ENCODE measurements at places on chromosomes 1 and 21. TPM values are rescaled to one million over a fixed set of nuclear protein-coding genes. Genes with fewer than 3 reads are reported as not detected.

GRCh38 chr1:157307491-157307890 is 169.3 kb upstream of the ETV3 start:
- no peak overlapping the region for H3K4me3 ChIP-seq
- H3K4me1 ChIP-seq, result peaks cover 5% of the 10 kb centered on the region
- H3K27ac ChIP-seq, result no peak overlapping the region
- no peak for DNase-seq
- H3K36me3 ChIP-seq, result no peaks in the 10 kb centered on the region

TNFRSF18 gene
- 0.17 TPM for polyA plus RNA-seq

COP1 gene
- 16.0 TPM for polyA plus RNA-seq

- no peak for DNase-seq
- no peaks in the 10 kb centered on the region for H3K36me3 ChIP-seq
- H3K4me3 ChIP-seq, result no peak overlapping the region
- peaks cover 8% of the 10 kb centered on the region for H3K4me1 ChIP-seq
Measured at GRCh38 chr1:29186707-29187106, 5.0 kb upstream of the SRSF4 start.

- DNase-seq, result no peak
- no peaks in the 10 kb centered on the region for H3K4me1 ChIP-seq
- no peak overlapping the region for H3K4me3 ChIP-seq
- no peaks in the 10 kb centered on the region for H3K27me3 ChIP-seq
- no peak overlapping the region for H3K27ac ChIP-seq
Measured at GRCh38 chr1:22163564-22163963, 20.7 kb upstream of the WNT4 start.

- peak overlapping the region; percentile 73 for H3K27ac ChIP-seq
- no peak for DNase-seq
- H3K4me1 ChIP-seq, result peaks cover 43% of the 10 kb centered on the region
- H3K27me3 ChIP-seq, result no peaks in the 10 kb centered on the region
- H3K36me3 ChIP-seq, result peaks cover 28% of the 10 kb centered on the region
- H3K4me3 ChIP-seq, result peak overlapping the region; percentile 72
Measured at GRCh38 chr1:244862354-244862698, 2.0 kb downstream of the HNRNPU start.

DNA sequence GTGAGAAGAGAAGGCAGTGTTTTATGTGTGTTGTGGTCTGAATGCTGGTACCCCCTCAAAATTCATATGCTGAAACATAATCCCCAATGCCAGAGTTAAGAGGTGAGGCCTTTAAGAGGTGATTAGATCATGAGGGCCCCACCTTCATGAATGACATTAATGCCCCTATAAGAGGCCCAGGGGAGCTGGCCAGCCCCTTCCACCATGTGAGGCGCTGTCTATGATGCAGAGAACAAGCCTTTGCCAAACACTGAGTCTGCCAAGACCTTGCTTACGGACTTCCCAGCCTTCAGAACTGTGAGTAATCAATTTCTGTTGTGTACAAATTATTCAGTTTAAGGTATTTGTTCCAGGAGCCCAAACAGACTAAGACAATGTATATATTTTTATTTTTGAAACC is 20.2 kb downstream of the CAPZB start:
- peaks cover 47% of the 10 kb centered on the region for H3K4me1 ChIP-seq
- no peak overlapping the region for H3K4me3 ChIP-seq
- no peaks in the 10 kb centered on the region for H3K36me3 ChIP-seq
- peak overlapping the region; percentile 47 for H3K27ac ChIP-seq

DNA sequence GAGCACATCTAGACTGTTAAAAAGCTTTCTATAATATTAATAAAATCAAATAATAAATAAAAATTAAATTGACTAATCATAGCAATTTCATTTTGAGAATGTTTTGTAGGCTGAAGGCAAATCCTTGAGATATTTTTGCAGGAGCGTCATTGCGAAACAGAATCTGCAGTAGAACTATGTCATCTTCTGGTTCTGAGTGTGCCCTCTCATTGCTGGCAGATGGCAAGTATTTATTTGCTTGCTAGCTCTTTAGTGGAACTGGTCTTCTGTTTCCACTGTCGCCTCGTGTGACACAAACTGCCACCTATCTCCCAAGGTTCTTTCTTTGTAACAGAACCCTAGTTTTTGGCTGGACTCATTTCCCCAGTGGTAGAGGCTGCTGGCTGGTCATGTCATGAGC is 19.0 kb upstream of the IRF2BP2 start:
- H3K36me3 ChIP-seq, result no peaks in the 10 kb centered on the region
- H3K4me1 ChIP-seq, result peaks cover 3% of the 10 kb centered on the region
- H3K27me3 ChIP-seq, result no peaks in the 10 kb centered on the region

- no peaks in the 10 kb centered on the region for H3K27me3 ChIP-seq
- H3K4me1 ChIP-seq, result no peaks in the 10 kb centered on the region
Measured at GRCh38 chr1:90074137-90074536, 79.2 kb downstream of the ZNF326 start.

DNA sequence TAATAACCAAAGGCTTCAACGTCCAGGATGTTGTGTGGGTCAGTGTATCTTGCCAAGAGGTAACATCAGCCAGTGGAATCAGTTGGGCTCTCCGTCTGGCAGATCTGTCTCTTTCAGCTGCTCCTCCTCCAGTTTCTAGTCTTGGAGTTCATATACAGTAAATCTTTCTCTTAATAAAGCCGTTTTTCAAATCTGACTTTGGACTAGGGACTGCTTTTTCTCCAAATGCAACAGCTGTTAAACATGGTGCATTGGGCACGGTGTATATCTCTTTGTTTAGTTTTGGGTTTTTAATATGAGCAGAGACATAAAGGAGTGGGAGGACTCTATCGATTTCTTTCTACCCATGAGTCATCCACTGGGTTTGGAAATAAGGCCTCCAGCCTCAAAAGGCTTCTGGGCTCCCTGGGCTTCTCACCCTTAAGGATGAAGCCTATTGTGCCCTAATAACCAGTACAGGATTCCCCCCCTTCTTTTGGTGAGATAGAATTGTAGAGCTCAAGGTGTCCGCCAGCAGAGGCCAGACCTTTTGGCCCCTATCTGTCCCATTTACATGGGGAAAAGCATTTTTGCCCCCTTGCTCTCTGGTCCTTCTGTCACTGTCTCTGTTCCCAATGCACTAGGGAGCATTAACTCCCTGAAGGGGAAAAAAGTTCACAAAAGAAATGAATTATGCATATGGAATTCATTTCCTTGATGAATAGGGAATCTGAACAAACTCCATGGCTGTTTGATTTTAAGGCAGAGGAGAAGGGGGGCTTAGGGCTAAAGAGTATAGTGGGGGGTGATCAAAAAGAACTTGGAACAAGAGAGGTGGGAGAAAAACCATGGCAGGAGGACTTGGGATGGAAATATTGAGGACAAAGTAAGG is 86.0 kb downstream of the PBX1 start:
- H3K4me3 ChIP-seq, result no peak overlapping the region
- H3K27ac ChIP-seq, result no peak overlapping the region
- DNase-seq, result no peak
- peaks cover 2% of the 10 kb centered on the region for H3K4me1 ChIP-seq
- no peaks in the 10 kb centered on the region for H3K36me3 ChIP-seq
- no peaks in the 10 kb centered on the region for H3K27me3 ChIP-seq

- H3K36me3 ChIP-seq, result no peaks in the 10 kb centered on the region
- peaks cover 4% of the 10 kb centered on the region for H3K27me3 ChIP-seq
- H3K27ac ChIP-seq, result no peak overlapping the region
- no peaks in the 10 kb centered on the region for H3K4me1 ChIP-seq
Measured at GRCh38 chr1:175402336-175402735, 209.8 kb upstream of the KIAA0040 start.

- H3K4me1 ChIP-seq, result no peaks in the 10 kb centered on the region
- no peaks in the 10 kb centered on the region for H3K36me3 ChIP-seq
- H3K27me3 ChIP-seq, result no peaks in the 10 kb centered on the region
- no peak for DNase-seq
- H3K4me3 ChIP-seq, result no peak overlapping the region
Measured at GRCh38 chr1:189866606-189867005, 611.1 kb downstream of the BRINP3 start.

GRCh38 chr1:203765029-203765837 is at the start of gene LAX1:
LAX1 (plus strand) TSS chr1:203765183; CDS start chr1:203765566, 383 bp downstream.
- H3K36me3 ChIP-seq, result no peaks in the 10 kb centered on the region
- DNase-seq, result no peak

GRCh38 chr1:22773981-22774832 is 63.6 kb downstream of the EPHB2 start:
- no peaks in the 10 kb centered on the region for H3K27me3 ChIP-seq
- DNase-seq, result no peak
- H3K4me3 ChIP-seq, result no peak overlapping the region
- H3K27ac ChIP-seq, result no peak overlapping the region

DNA sequence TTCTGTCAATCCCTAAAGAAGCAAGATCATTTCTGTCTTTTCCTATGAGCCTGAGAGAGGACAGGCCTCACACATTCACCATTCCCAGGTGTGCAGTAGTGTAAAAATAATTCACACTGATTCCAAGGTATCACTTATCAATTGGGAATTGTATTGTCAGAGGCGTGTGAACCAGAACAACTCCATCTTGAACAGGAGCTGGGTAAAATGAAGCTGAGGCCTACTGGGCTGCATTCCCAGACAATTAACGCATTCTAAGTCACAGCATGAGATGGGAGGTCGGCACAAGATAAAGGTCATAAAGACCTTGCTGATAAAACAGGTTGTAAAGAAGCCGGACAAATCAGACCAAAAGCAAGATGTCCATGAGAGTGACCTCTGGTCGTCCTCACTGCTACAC is 239.2 kb downstream of the SMYD3 start:
- H3K27ac ChIP-seq, result no peak overlapping the region
- H3K4me1 ChIP-seq, result no peaks in the 10 kb centered on the region
- H3K27me3 ChIP-seq, result no peaks in the 10 kb centered on the region
- H3K36me3 ChIP-seq, result no peaks in the 10 kb centered on the region
- H3K4me3 ChIP-seq, result no peak overlapping the region
- DNase-seq, result no peak

- no peak overlapping the region for H3K27ac ChIP-seq
- no peak overlapping the region for H3K4me3 ChIP-seq
- peaks cover 2% of the 10 kb centered on the region for H3K27me3 ChIP-seq
- peaks cover 3% of the 10 kb centered on the region for H3K4me1 ChIP-seq
Measured at GRCh38 chr1:23222331-23222730, 5.0 kb upstream of the HTR1D start.

RNU1-3 gene
- not detected for polyA plus RNA-seq

DNA sequence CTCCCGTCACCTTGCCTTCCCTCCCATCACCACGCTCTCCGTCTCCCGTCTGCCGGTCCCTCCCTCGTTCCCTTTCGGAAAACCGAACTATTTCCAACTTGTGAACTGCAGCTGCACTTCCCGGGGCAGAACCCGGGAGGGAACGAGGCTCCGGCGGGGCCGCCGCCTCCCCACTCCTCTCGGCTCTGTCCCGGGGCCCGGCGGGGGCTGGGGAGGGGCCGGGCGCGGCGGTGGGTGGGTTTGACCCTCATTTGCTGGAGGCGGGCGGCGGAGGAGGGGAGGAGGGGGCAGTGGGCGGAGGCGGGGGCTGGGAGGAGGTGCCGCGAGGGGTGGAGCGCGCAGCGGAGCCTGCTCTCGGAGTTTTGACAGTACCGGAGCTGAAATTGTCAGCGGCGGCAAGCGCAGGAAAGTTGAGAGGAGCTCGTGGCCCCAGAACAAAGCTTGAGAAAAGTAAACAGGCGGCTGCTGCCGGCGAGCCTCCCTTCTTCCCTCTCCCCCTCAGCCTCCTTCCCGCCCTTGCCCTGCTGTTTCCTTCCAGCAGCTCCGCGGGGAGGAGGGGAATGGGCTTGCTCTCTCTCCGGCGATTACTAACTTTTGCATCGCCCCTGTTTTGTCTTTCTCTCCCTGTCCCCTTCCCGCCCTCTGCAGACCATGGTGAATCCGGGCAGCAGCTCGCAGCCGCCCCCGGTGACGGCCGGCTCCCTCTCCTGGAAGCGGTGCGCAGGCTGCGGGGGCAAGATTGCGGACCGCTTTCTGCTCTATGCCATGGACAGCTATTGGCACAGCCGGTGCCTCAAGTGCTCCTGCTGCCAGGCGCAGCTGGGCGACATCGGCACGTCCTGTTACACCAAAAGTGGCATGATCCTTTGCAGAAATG is 2.9 kb downstream of the LMO4 start:
- peaks cover 31% of the 10 kb centered on the region for H3K4me1 ChIP-seq
- no peaks in the 10 kb centered on the region for H3K36me3 ChIP-seq
- peak overlapping the region; percentile 76 for H3K27ac ChIP-seq
- H3K4me3 ChIP-seq, result peak overlapping the region; percentile 86
- peak; percentile 77 for DNase-seq

GRCh38 chr1:200625381-200625824 is 4.9 kb upstream of the KIF14 start:
- no peaks in the 10 kb centered on the region for H3K36me3 ChIP-seq
- H3K4me1 ChIP-seq, result peaks cover 7% of the 10 kb centered on the region
- no peak for DNase-seq
- no peaks in the 10 kb centered on the region for H3K27me3 ChIP-seq
- no peak overlapping the region for H3K4me3 ChIP-seq

PTGFRN gene
- 5.4 TPM for polyA plus RNA-seq

DNA sequence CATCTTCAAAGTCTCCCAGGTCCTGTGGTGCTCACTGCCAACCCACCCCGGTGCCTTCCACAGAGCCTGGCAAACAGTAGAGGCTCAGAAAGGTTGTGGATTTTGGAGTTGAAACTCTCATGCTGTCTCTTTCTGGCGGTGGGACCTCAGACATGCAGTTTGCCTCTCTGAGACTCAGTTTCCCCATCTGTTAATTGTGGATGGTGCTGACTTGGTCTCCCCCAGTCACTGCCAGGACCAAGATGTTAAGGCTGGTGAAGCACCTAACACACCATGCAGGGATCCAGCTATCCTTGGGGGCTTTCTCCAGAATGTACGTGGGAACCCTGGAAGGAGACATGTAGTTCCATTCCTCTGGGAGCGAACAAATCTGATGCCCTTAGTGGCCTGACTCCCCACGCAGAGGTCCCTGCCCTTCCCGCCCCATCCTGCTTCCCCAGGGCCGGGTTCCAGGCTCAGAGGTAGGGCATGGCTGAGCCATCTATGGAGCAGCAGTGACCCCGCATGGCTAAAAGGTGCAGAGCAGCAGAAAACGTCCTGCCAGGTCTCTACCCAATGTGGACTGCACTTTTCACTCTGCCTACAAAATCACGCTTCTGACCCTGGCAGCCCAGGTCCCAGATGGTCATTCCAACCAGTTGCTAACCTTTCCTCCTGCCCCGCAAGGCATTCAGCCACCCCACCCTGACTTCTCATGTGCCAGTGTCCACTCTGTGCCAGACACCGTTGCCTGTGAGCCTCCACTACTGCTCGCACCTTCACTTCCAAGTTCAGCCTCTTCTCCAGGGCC is 9.2 kb upstream of the TTC22 start:
- peak; percentile 72 for DNase-seq
- no peaks in the 10 kb centered on the region for H3K27me3 ChIP-seq
- H3K27ac ChIP-seq, result no peak overlapping the region
- H3K36me3 ChIP-seq, result no peaks in the 10 kb centered on the region

- no peaks in the 10 kb centered on the region for H3K27me3 ChIP-seq
- no peak overlapping the region for H3K4me3 ChIP-seq
- H3K27ac ChIP-seq, result no peak overlapping the region
- no peak for DNase-seq
- H3K36me3 ChIP-seq, result peaks cover 8% of the 10 kb centered on the region
- H3K4me1 ChIP-seq, result peaks cover 5% of the 10 kb centered on the region
Measured at GRCh38 chr1:93123201-93123783, 44.2 kb downstream of the MTF2 start.

PDPN gene
- 0.25 TPM for polyA plus RNA-seq

Data from liver (tissue), 10 donors.